ENCODE measurements at places on chromosomes 5 and 9.

DNA sequence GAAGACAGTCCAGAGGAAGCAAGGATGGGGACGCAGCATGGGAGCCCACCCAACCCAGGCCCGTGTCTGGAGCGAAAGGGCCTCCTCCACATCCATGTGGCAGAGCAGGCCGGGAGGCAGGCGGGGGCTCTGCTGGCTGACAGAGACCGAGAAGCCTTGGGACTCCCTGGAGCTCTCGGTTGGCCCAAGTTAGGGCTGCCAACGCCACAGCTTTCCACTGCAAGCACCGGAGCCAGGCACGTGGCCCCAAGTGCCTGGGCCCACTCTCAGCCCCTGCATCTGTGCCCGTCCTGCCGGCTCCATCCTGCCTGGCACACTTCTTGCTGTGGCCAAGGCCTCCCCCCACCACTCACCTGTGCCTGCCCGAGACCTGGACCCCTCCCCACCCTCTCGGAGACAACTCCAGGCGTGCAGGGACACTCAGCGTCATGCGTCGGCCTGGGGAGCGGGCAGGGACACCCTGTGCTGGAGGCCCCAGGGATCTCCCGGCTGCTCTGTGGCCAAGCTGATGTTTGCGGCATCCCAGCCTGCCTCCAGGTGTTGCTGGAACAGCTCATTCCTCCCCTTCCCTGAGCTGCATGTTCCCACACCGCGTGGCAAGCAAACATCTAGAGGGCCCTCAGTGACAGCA, 31.5 kb downstream of the SLC6A3 start:
- DNase-seq, result no peak

DNA sequence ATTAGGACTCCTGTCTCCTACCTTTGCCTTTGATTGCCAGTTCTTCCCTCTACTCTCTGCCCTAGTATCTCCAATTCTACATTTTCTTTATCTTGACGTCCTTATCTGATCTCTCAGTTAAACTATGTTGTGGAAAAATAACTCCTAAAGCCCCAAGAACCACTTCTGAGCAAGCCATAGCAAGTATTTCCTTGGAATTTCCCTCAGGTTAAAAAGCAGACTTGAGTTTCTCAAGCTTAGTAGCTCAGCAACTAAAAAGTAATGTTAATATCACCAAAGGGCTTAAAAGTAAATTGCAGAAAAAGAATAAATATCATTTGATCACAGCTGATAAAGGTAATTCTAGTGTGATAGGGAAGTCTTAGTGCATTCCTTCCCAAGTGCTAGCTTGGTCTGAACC, 13.2 kb upstream of the HSPB3 start:
- DNase-seq, result no peak

GRCh38 chr9:107810461-107810961, 320.9 kb upstream of the KLF4 start:
- DNase-seq, result no peak

DNA sequence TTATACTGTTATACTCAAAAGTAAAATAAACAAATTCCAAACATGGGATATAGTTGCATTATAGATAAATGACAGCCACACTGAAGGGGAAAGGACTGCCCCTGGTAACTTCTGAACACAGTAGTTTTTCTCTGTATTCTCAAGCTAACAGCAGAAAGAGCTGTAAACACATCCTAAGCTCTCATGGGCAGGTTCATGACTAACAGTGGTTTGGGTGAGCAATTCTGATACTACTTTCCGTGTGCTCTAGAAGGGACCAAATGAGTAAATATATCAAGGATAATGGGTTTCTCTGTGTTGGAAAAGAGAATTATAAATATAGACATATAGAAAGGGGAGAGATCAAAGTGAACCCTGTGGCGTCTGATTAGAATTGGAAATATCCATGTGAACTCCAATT, 2.2 kb upstream of the LCN6 start:
- DNase-seq, result no peak

DNA sequence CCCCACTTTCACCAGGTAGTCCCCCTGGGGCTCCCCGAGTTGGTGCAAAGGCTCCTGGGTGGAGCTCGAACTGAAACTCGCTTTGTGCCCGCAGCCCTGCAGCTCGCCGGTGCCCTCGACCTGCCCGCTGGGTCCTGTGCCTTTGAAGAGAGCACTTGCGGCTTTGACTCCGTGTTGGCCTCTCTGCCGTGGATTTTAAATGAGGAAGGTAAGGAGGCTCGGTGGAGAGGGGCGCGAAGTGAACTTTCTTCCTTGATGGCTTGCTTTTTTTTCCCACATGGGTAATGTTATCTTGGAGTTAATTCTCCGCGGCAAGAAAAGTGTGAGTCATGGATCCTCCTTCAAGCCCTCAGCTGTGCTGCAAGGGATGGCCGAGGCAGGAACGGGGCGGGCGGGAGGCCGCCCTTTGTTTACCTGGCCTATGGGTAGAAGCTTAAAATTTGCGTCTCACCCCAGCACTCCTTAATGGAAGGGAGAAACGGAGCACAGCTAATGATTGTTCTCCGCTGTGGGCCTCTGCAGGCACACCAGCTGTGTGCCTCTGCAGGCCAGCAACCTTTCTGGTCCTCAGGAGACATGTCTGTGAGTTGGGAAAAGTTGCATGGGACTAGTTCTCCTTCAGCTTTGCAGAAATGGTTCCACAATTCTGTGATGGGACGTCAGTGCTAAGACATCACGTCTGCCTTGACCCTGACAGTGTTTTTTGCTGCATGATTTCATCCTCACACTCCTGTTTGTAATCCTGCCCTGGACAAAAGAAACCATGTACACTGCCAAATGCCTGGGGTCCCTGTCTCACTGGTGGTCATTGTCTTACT, 1.1 kb downstream of the MAMDC2 start:
- no peak for DNase-seq

DNA sequence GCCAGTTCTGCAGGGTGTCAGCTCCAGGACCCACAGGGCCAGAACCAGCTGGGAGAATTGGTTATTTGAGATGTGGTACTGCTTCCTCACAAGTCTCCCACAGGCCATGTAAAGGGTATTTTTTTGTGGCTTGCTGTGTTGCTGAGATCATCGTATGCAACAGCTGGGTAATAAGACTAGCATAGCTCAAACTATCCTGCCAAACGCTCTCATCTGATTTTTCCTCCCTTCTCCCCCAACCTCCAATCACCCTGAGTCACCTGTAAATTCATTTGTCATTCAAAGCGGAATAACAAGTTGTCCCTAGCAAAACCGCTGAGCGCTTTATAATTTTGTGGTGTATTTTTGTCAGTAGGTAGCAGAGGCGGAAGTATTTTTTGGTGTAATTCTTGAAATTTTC, 63.2 kb downstream of the NSG2 start:
- DNase-seq, result no peak

DNA sequence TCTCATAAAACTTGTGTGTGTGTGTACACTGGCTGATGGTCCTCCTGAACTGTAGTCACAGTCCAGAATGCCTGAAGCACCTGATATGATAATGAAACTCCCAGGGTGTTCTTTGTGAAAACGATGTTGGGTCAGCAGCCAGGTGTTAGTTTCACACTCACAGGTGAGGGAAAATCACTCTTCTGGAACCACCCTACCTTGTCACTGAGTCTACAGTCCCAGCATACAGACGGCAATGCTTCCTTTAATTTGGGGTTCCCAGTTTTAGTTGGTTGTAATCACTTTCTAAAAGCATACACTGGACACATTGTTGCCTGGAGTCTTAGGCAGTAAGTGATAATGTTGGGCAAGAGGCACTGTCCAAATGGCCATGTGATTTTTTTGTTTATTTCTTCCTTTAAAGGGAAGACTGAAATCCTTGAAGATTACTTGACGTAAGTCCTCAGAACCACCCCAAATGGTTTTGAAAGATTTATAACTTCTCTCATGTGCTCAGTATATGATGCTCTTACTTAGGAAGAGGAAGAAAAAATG, 18.2 kb upstream of the MGAT1 start:
- peak; percentile 55 for DNase-seq

GRCh38 chr5:343461-344401, 22.2 kb downstream of the AHRR start:
- DNase-seq, result no peak

GRCh38 chr5:51194671-51195070, 188.6 kb upstream of the ISL1 start:
- no peak for DNase-seq

GRCh38 chr9:68991457-68991856, 22.5 kb downstream of the PRKACG start:
- DNase-seq, result no peak

GRCh38 chr9:109918339-109919163, 138.6 kb downstream of the PALM2AKAP2 start:
- DNase-seq, result peak; percentile 83

- DNase-seq, result no peak
Measured at GRCh38 chr5:171750311-171750788, 35.3 kb upstream of the SMIM23 start.

GRCh38 chr9:114433720-114434255, 46.0 kb upstream of the AKNA start:
- no peak for DNase-seq

DNA sequence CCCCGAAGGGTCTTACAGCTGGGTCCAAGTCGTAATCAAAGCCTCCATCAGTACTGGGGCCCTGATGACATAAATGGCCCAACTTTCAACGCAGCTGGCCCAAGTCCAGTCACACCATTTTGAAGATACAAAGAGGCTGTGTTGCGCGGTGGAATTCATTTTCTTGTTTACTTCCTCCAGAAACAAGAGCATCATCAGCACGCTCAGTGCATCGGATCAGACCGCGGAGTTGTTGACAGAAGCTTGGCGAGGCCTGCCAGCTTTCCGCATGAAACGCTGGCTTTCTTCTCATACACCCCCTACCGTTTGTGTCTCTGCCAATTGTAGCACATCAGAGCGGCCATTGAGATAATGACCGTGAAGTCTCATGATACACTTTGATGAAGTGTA, 101.7 kb upstream of the SPATA31D4 start:
- DNase-seq, result no peak

DNA sequence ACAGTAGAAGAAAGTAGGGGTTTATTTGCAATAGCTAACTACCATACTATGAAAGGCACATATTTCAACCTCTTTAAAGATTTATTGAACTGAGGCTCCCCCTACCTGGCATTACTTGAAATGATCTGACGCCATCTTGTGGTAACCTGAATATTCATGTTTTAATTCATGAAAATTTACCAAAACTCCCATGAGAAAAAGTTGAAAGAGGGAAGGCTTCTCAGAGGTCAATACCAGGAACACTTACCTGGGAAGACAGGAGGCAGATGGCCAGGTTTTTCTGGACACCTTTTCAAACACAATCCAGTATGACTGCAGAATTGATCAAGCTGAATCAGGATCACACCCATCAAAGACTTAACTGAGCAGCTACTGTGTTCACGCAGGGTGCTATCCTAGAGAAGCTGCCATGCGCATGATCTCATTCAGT, 9.4 kb downstream of the PRELID2 start:
- peak; percentile 16 for DNase-seq

DNA sequence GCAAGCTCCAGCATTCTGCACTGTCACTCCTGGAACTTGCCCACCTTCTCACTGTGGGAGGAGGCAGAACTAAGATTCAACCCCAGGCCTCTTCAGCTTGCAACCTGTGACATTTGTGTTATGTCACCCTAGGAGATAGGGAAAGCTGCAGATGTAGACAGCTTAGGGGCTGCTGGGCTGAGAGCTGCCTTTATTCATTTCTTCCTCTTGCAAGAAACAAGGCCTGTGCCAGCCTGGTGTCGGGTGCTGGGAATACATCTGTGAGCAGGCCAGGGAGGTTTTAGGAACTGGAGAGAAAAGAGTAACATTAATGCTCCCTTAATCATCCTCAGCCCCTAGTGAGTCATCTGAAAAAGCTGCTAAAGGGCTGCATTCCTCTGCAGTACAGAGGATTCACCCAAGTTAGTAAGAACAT, 101.8 kb downstream of the FGF18 start:
- DNase-seq, result no peak
